ENCODE measurements at places on chromosomes 12 and 14.

DNA sequence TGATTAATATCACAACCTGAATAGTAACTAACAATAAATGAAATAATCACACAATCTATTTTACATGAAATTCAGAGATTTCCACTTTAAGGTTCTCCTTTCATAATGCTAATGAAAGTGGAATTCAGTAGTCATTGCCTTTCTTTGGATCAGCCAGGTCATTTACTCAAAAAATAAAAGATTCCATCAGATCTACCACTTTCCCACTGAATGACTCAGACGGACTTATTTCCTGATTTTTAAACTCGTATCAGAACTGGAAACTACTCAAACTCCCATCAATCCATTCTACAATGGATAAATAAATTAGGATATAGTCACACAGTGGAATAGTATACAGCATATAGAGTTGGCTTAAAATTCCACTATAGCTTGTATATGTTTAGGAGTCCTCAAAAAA is 237.1 kb downstream of the MED13L start:
- peak; percentile 14 for DNase-seq

DNA sequence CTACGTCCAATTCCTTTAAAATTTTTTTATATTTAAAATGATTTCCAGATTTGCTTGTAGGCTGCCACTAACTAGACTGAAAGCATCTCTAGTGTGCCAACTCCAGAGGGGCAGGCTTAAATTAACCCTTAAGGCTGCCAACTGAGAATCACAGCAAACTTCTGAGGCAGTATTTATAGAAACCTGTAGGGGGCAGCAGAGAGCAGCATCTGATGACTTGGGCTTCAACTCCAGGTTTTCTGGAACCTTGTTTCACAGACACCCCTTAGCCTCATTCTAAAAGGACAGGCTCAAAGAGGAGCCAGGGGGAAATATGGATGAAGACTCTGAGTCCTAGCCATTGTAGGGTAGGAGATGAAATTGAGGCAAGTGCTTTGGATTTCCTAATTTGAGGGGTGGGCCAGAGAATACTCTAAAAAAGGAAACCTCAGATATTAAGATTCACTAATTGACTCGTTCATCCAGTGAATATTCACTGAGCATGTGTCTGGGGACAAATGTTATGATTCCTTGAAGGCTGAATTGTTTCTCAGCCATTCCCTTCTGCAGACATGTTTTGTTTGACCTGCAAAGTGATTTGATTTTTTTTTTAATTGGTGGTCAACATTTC is 63.3 kb upstream of the HSPB8 start:
- peak; percentile 52 for DNase-seq

DNA sequence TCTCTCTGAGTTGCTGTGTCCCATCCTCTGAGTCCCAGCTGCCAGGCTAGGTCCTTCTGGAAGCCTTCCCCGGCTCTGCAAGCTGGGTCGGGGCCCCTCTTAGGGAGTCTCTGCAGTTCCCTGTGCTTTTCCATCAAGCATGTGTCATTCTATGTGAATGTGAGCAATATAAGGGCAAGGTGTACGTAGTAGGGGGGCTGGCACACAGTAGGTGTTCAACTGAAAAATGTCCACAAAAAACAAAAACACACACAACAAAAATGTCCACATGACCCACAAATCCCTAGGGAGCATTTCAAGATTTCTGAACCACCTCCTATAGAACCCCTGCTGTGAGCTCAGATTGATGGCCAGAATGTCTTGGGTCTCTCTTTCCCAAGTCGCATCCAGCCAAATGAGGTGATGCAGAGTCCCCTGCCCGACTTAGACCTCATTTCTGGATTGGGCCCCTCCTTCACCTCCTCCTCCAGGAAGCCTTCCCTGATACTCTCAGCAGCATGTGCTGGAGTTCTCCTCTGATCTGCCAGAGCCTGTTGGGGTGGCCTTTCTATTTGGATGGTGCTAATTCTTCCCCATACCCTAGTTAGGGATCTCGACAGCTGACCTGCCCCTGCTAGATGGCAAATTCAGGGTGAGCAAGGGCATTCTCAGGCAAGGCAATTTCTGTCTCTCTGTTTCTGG is 196.1 kb upstream of the LHX5 start:
- no peak for DNase-seq

DNA sequence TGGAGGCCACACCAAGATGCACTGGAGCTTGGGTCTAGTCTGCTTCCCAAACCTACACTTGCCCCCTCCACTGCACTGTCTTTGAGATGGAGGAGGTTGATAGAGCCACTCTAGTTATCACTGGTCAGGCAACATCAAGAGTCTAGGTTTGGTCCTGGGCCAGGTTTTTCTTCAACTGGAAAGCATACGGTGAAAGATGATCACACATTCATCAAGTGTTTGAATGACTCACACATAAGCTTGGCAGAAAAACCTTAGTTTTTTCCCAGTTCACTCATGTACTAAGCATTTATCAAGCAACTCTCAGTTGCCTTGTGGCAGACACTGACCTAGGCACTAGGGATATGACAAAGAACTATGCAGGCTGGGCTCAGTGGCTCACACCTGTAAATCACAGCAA is 84.5 kb downstream of the PLEKHG3 start:
- no peak for DNase-seq

DNA sequence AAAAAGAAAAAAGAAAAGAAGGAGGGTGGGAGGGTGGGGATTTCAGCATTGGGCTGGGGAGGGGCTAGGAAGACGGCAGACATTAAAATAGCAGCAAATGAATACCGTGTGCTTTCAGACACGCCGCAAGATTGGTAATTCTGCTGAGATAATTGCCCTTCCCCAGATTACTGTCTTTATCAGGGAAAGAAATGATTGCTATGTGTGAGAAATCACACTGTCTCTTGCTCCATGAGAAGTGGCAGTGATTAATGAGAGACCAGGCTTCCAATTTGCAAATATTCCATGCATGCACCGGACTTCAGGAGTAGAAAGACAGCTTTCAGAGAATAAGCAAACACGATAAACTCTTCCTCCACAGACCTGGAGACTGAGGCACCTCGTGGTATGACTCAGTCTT is 7.6 kb upstream of the KCNA5 start:
- DNase-seq: no peak

DNA sequence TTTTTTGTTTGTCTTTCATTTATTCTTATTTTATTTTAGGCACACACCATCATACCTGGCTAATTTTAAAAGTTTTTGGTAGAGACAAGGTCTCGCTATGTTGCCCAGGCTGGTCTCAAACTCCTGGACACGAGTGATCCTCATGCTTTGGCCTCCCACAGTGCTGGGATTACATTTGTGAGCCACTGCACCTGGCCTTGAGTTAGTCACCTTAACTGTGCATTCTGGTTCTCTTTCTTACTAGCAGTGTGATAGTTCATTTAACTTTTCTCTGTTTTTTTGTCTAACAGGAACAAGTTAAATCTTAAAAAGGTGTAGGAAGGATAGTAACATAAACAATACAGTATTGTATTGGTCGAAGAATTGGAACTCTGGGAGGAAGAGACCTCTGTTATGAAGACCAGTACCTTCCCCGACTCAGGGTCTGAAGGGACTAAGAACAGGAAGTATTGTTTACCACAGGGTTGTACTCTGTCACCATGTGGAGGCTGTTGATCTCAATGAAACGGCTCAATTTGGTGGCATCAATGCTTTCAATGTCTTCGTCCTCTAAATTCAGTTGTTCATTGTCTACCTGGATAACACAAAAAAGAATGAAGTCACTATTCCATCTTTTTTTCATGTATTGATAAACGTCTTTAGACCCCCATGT is 17.7 kb downstream of the ERP27 start:
- no peak for DNase-seq

DNA sequence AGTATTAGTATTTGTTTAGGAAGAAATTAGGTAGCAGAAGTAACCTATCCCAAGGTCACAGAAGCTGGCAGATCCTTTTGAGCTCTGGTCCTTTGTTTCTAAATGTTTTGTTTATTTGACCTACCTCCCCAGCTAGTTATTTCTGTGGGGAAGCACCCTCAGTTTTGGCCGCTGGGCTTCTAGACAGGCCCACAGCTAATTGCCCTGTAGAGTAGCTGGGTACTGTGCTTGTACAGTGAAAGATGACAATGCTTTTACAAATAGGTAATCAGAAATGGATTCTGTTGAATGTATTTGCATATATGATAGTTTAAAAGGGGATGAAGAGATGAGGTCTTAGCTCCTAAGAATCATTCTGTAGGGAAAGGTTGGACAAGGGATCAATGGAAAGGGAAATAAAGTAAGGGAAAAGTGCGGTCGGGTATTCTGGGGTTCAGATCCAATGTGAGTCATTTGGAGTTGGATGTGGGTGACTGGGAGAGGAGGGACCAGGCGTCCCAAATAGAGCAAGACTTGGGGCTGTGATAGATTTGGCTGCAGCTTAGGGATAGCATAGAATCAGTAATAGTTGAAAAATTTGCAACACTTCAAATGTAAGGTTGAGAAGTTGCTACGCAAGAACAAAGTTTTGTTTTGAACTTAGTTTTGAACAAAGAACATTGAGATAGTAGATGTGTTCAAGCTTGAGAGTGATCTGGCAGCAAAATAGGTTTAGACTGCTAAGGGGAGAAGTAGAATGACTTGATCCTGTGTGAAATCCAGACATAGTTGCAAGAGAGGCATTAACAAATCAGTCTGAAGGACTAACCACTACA is 3.6 kb downstream of the NUDT4 start:
- no peak for DNase-seq

- DNase-seq: no peak
Measured at GRCh38 chr12:69792533-69792932, 32.5 kb upstream of the MYRFL start.

DNA sequence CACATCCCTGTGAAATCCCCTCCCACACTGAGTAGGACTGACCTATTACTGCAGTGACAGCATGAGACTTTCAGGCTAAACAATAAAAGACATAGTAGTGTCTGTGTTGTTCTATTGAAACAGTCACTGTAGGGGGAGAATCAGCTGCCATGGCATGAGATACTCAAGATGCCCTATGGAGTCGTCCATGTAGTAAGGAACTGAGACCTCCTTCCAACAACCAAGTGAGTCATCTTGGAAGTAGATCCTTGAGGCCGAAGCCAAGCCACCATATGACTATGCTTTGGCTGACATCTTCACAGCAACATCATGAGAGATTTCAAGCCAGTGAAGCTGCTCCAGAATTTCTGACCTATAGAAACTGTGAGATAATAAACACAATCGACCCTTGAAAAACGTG is 12.1 kb upstream of the LRP6 start:
- no peak for DNase-seq

DNA sequence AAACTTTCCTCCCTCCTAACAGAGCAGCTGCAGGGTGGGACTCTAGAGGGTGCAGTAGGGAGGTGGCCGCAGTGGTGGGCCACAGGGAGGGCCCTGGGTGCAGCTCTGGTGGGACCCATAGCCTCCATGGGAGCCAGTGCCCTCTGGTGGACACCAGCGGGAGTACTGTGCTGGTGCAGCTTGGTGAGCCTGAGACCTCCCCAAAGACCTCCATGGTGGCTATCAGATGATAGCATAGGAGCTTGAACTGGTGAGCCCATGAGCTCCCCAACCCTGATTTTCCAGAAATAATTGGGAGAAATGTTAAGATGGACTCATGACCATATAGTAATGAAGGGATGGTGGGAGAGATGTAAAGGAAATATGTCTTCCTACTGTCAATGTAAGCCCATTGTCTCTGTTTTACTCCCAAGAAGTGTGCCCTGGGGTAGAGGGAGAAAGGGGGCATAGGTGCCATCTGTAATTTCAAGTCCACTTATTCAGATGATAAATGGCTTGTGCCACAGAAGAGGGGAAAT is 98.7 kb downstream of the GAS2L3 start:
- DNase-seq: peak; percentile 39

DNA sequence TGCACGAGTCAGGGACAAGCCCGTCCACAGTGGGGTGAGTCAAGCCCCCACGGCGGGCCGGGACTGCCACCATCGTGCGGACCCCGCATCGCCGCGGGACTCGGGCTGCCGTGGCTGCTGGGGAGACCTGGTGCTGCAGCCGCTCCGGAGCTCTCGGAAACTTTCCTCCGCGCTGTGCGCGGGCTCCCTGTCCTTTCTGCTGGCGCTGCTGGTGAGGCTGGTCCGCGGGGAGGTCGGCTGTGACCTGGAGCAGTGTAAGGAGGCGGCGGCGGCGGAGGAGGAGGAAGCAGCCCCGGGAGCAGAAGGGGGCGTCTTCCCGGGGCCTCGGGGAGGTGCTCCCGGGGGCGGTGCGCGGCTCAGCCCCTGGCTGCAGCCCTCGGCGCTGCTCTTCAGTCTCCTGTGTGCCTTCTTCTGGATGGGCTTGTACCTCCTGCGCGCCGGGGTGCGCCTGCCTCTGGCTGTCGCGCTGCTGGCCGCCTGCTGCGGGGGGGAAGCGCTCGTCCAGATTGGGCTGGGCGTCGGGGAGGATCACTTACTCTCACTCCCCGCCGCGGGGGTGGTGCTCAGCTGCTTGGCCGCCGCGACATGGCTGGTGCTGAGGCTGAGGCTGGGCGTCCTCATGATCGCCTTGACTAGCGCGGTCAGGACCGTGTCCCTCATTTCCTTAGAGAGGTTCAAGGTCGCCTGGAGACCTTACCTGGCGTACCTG is 1.1 kb downstream of the PDE3A start:
- peak; percentile 65 for DNase-seq

- no peak for DNase-seq
Measured at GRCh38 chr14:50389668-50390441, 6.8 kb downstream of the CDKL1 start.

- peak; percentile 78 for DNase-seq
Measured at GRCh38 chr12:15522574-15523187, 200.4 kb downstream of the PTPRO start.

GRCh38 chr12:46892887-46893286 is 67.1 kb upstream of the SLC38A4 start:
- DNase-seq: no peak

DNA sequence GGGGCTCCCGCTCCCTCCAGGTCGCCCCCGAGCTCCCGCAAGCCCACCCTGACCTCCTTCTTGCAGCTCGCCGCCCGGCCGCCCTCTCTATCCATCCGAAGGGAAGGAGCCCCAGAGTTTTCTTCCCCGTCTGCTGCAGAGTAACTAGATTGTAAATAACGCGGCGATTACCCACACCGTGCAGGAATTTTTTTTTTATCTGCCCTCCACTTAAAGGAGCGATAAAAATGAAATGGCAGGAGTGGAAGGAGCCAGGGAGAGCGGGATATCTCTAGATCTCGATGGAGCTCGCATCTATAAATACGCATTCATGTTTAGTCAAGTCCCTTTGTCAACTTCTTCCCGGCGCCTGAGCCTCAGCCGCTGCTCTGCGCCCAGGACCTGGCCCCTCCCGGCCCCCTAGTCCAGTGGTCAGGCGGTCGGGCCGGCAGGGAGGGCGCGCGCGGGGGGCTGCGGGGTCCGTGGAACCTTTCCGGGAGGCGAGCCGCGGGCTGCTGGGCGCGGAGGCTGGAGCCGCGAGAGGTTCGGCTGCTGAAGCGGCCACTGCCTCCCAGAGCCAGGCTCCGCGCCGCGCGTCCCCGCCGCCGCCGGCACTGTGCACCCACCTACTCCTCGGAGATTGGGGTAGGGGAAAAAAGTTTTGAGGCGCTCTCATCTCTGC is 386.0 kb downstream of the BCAT1 start:
- no peak for DNase-seq

GRCh38 chr14:100341301-100342031 is 18.3 kb downstream of the SLC25A47 start:
- peak; percentile 99 for DNase-seq

- DNase-seq: no peak
Measured at GRCh38 chr12:105741786-105742566, 396.8 kb downstream of the NUAK1 start.

GRCh38 chr14:59225281-59225680 is 36.8 kb downstream of the DAAM1 start:
- DNase-seq: no peak

All from suppressor macrophage (primary cell).